Thoracic aorta (tissue), 2 donors: ENCODE measurements at places on chromosomes 1 and 21.

DNA sequence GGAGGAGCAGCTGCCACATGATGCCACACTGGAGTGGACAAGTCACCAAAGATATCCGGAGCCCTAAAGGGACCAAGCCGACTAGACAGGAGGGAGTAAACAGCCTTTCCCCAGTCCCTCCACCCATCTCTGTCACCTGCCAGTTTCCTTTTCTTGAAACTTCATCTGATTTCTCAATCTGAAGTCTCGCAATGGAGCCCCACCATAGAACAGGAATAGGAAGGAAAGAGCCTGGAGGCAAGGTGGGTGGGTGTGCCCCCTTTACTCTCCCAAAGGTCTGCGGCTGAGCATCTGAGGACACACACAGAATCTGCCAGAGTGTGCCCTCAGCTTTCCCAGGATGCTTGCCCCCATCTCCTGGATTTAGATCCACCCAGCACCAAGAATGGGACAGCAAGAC is at the start of gene FCGR3B:
FCGR3B (minus strand) TSS at position 101 of the 400 bp plus-strand sequence; CDS start at position 19, 82 bp downstream.
- no peak within 1 kb of the TSS for H3K27ac ChIP-seq
- no peaks in the 10 kb centered on the region for H3K27me3 ChIP-seq
- no peak within 1 kb of the TSS for H3K4me3 ChIP-seq

DNA sequence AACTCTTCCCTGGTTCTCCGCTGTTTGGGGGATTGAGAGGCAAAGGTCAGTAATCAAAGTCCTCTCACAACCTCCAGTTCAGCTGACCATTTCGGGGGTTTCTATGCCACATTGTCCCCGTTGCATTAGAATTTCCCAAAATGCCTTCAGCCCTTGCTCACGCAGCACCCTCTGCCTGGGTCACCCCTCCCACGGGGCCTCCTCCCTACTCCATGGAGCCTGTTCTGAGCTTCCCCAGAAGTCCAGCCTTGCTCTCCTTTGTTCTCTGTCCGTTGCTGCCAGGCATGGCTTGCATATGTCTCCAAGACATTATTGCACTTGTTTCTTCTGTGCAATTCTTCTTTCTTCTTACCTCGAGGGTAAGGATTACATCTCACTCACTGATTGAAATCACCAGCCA is 16.5 kb downstream of the DMRTB1 start:
- DNase-seq, result no peak
- no peak overlapping the region for H3K27ac ChIP-seq
- no peaks in the 10 kb centered on the region for H3K36me3 ChIP-seq
- H3K4me3 ChIP-seq, result no peak overlapping the region

- DNase-seq, result no peak
- no peak overlapping the region for H3K27ac ChIP-seq
- peaks cover 3% of the 10 kb centered on the region for H3K4me1 ChIP-seq
- no peaks in the 10 kb centered on the region for H3K36me3 ChIP-seq
These were observed 163.5 kb downstream of the TLR5 start for GRCh38 chr1:222979561-222979960.

DNA sequence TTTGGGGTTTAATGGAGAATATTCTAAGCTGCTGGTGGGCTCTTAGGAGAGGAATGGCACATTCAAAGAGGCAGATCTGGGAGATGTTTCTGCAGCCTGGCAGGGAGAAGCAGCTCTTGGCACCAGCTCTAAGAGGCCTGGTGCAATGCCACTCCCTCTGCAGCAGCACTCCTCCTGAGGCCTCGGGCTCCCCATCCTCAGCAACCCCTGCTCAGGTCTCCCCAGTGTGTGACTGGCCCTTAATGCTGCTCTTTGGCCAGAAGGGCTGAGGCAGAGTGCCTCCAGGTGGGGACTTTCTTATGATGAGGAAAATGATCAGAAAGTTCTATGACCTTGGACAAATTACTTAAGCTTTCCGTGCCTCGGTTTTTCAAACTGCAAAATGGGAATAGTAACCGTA is 55.5 kb downstream of the MAB21L3 start:
- no peak for DNase-seq
- no peaks in the 10 kb centered on the region for H3K27me3 ChIP-seq
- no peak overlapping the region for H3K4me3 ChIP-seq
- no peaks in the 10 kb centered on the region for H3K36me3 ChIP-seq
- H3K27ac ChIP-seq, result peak overlapping the region; percentile 72

DNA sequence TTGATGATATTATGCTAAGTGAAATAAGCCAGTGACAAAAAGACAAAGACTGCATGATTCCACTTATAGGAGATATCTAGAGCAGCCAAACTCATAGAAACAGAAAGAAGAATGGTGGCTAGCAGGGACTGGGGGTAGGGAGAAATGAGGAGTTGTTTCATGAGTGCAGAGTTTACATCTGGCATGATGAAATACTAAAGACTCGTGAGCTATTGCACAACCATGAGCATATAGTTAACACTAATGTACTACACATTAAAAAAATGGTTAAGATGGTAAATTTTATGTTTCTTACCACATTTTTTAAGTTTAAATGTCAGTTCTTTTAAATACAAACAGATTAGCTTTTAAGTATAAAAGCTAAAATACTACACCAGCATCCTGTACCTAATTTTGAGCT is 57.8 kb downstream of the ESRRG start:
- H3K27ac ChIP-seq, result no peak overlapping the region
- no peak overlapping the region for H3K4me3 ChIP-seq
- no peak for DNase-seq
- no peaks in the 10 kb centered on the region for H3K4me1 ChIP-seq
- H3K36me3 ChIP-seq, result no peaks in the 10 kb centered on the region

GRCh38 chr1:172914501-172915144 is 136.1 kb downstream of the TNFSF18 start:
- no peaks in the 10 kb centered on the region for H3K27me3 ChIP-seq

DNA sequence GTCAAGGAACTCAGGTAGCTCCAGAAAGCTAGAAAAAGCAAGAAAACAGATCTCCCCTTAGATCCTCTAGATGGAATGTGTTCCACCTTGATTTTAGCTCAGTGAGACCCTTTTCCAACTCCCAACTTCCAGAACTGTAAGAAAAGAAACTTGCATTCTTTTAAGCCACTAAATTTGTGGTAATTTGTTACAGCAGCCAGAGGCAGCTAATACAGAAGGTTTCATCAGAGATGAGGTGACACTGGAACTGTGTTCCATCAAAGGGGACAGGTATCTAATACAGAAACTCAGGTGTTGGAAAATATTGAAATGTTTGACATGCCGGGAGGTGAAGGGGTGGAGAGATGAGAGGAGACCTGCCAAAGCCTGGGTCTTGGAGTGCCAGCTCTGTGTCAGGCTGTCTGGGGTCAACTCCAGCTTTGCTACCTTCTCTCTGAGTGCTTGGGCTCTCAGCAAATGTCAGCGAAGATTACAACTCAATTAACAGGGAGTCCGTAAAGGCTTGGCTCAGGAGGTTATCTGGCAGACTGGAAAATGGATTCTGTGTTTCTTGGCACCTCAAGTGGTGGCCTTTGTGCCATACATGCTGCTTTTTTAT is 71.3 kb downstream of the PLPP3 start:
- no peaks in the 10 kb centered on the region for H3K27me3 ChIP-seq
- no peak overlapping the region for H3K4me3 ChIP-seq
- H3K27ac ChIP-seq, result no peak overlapping the region
- peaks cover 44% of the 10 kb centered on the region for H3K36me3 ChIP-seq
- peaks cover 9% of the 10 kb centered on the region for H3K4me1 ChIP-seq

DNA sequence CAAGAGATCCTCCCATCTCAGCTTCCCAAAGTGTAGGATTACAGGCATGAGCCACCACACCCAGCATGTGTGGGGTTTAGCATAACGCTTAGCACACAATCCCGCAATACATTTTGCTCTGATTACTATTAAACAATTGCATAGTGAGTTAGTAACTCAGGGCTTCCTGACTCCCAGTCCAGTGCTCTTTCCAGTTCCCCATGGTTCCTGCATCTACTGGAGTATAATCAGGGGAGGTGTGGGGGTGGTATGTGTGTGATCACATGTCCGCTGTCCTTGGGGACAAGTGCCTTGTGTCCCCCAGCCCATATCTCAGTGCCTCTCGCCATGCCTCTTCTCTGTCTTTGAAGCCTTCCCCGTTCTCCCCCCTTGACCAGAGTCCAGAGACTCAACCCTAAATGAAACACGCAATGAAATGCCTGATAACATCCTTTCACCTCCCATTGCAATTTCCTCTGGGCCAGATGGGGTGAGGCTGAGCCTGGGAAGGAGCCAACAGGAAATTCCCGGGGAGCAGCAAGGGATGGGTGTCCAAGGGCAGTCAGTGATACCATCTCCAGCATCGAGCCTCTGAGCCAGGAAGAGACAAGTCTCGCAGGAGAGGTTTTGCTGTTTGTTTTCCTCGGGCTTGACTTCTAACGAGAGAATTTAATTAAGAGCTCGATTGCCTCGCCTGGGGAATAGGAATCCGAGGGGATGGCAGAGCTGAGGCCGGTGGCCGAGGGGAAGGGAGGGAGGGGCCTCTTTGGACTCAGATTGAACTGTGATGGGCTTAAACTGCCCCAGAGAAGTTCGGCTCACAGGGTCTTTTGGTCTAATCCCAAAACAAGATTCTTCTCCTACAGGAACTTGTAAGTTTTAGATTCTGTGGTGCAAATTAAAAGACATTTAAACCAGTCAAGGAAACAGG is 7.7 kb upstream of the HTR1D start:
- H3K36me3 ChIP-seq, result no peaks in the 10 kb centered on the region
- H3K27ac ChIP-seq, result no peak overlapping the region
- DNase-seq, result no peak
- H3K4me3 ChIP-seq, result no peak overlapping the region
- H3K27me3 ChIP-seq, result no peaks in the 10 kb centered on the region
- H3K4me1 ChIP-seq, result no peaks in the 10 kb centered on the region

DNA sequence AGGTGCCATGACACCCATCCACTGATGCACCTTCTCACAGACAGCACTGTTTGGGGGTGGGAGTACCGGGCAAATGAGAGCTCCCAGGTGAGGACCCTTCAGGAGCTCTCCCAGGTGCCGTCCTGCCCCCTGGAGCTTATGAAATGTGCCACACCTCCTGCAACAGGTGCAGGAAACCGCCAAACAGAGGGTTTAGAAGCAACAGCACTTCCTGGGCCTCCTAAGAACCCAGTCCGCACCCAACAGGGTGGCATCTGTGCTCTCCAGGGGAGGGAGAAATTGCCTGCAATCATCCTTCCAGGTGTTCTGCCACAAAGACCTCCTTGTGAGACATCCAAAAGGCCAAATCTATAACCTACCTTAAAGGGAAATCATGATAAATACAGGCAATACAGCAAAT is 87.7 kb upstream of the ATP1B1 start:
- no peaks in the 10 kb centered on the region for H3K27me3 ChIP-seq
- no peak overlapping the region for H3K4me3 ChIP-seq
- H3K27ac ChIP-seq, result no peak overlapping the region
- no peaks in the 10 kb centered on the region for H3K36me3 ChIP-seq

GRCh38 chr1:63325279-63325985 is 3.1 kb downstream of the FOXD3 start:
- no peak overlapping the region for H3K27ac ChIP-seq
- no peak overlapping the region for H3K4me3 ChIP-seq
- DNase-seq, result no peak

DNA sequence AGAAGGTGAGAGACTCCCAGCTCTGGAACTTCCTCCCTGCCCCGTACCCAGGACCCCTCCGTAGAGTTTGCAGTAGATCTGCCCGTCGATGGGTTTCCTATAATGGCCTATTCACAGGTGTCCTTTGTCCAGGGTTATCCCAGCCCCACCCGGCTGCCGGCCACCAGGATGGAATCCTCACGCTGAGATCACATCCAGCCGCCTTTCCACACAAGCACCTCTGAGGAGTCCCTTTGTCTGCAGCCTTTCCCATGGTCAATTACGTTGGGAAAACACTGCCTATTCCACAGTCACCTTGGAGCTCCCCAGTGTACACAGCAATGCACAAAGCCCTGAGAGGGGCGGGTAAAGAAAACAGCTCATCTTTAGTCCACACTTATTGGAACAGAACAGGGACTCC is 190.0 kb upstream of the EDN2 start:
- DNase-seq, result no peak
- no peaks in the 10 kb centered on the region for H3K4me1 ChIP-seq
- H3K27me3 ChIP-seq, result no peaks in the 10 kb centered on the region
- no peak overlapping the region for H3K27ac ChIP-seq
- no peaks in the 10 kb centered on the region for H3K36me3 ChIP-seq

GRCh38 chr21:16186742-16187141 is 457.0 kb downstream of the USP25 start:
- no peaks in the 10 kb centered on the region for H3K27me3 ChIP-seq
- H3K36me3 ChIP-seq, result no peaks in the 10 kb centered on the region
- H3K27ac ChIP-seq, result no peak overlapping the region
- H3K4me1 ChIP-seq, result no peaks in the 10 kb centered on the region

DNA sequence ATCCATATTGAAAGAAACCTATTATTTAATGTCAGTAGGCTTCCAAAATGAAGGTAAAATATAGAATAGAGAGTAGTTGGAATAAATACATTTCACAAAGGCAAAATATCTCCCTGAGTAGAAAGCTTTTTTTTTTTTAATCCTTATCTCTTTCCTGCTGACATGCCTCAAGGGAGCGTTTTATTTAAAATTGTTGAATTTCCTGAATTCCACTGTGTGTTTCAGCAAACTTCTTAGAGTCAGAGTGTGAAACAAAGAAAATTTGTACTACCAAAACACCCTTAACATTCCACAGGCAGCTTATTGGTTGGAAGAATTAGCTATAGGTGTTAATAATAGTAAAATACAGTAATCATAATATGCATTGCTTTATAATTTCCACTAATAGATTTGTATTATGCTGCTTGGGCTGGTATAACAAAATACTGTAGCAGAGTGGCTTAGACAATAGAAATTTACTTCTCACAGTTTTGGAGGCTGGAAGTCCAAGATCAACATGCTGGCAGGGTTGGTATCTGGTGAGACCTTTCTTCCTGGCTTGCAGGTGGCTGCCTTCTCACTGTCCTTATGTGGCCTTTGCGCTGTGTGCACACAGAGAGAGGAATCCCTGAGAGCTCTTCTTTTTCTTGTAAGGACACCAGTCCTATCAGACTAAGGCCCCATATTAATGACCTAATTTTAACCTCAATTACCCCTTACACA is 468.4 kb upstream of the C1orf87 start:
- H3K4me3 ChIP-seq, result no peak overlapping the region
- H3K36me3 ChIP-seq, result no peaks in the 10 kb centered on the region
- no peak for DNase-seq
- peaks cover 8% of the 10 kb centered on the region for H3K4me1 ChIP-seq

GRCh38 chr1:21292984-21293536 is 2.8 kb upstream of the ECE1 start:
- no peaks in the 10 kb centered on the region for H3K36me3 ChIP-seq
- DNase-seq, result no peak
- no peaks in the 10 kb centered on the region for H3K27me3 ChIP-seq
- H3K4me1 ChIP-seq, result peaks cover 50% of the 10 kb centered on the region
- H3K27ac ChIP-seq, result no peak overlapping the region
- no peak overlapping the region for H3K4me3 ChIP-seq

DNA sequence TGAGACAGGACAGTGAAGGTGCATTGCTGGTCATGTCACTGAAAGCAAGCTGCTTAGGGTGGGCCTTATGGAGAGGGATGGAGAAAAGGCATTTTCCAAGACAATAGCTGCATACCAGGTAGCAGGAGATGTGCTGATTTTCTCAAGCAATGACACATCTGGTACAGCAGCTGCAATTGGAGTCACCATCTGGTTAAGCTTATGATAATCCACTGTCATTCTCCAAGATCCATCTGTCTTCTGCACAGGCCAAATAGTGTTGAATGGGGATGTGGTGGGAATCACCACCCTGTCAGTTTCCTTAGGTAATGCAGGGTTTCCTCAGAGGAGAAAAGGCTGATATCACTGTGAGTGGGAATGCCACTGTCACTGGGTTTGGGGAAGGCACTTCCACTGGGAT is 54.6 kb downstream of the ADSS2 start:
- no peaks in the 10 kb centered on the region for H3K27me3 ChIP-seq
- no peak overlapping the region for H3K27ac ChIP-seq
- no peak overlapping the region for H3K4me3 ChIP-seq
- DNase-seq, result no peak
- H3K36me3 ChIP-seq, result peaks cover 1% of the 10 kb centered on the region
